ENCODE measurements at places on chromosomes 6 and 20.
A peak's percentile ranks its signal among the peaks of the same experiment; 100 is the strongest.

GRCh38 chr6:57127763-57128162, 37.8 kb downstream of the ZNF451 start:
- no peak for DNase-seq

- no peak for DNase-seq
Observed at GRCh38 chr6:110575925-110576463, 99.6 kb upstream of the SLC22A16 start.

DNA sequence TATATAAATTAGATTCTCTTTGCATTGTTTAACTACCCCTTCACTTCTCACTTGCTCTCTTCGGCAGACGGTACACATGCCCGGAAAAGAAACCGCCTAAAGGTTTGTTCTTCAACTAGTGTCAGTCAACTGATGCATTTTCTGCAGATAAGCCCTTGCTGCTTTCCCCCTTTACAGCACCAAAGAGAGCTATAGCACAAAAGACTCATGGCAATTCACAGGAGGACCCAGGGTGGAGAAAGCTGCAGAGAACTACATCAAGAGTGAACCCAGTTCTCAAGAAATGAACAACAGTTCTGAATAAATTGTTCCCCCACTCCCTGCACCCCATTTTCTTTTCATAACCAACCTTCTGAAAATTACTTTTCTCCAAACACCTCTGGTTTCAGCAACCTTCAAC, 8.9 kb downstream of the CD164 start:
- DNase-seq, result no peak

DNA sequence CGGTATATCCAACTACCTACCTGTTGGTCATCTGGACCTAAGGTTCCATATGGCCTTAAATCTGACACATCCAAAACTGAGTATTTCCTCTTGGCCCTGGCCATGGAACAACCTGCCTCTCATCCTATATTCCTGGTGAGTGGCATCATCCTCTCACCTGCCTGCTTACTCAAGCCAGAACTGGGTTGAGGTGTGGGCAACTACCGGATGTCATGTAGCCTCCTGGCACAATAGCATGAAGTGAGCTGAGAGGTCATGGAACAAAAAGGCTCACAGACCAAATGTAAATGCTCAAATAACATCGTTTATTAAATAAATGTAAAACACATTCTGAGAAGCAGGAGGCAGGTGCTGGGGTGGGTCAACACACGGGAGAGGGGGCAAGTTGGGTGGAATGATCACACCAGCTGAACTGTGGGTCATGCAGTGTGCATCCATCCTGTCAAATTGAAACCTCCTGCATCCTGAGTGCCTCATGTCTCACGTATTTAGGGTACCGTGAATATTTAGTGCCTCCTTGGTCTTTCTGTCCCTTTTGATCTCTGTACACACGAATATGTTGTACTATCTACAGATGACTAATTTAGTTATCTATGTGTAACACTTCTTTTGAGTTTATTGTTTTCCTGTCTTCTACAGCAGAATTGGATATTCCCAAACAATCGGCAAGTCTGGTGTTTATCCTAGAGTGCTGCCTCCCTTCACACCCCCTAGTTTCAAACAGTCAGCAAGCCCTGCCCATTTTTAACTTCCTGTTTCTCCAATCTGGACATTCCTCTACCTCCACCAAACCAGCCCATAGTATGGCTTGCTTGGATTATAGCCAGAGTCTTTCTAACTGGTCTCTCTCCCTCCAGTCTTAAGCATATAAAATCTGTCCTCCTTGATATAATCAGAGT, 7.9 kb upstream of the POU5F1 start:
- no peak for DNase-seq

DNA sequence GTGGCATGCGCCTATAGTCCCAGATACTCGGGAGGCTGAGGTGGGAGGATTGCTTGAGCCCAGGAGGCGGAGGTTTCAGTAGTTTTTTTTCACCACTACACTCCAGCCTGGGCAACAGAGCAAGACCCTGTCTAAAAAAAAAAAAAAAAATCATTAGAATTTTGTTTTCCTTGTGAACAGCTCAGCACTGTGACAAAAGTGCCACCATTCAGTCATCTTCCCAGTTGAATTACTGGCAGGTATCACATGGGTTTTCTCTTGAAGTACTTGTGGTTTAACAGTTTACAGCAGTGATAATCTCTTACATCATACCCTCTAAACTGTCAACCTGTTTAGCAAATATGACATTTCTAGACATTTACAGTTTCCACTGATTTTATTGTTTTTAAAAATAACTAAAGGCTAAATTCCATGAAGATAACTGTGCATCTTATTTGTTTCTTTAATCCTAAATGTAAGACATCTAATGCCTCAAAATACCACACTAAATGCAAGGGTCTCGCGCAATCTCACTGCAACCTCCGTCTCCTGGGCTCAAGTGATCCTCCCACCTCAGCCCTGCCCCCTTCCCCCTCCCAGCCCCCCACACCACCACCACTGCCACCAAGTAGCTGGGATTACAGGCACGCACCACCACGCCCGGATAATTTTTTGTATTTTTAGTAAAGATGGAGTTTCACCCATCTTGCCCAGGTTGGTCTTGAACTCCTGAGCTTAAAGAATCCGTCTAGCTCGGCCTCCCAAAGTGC, 7.0 kb downstream of the TRPC4AP start:
- no peak for DNase-seq

GRCh38 chr6:35216412-35216732, 2.6 kb downstream of the SCUBE3 start:
- DNase-seq, result no peak

- no peak for DNase-seq
Observed at GRCh38 chr6:139439349-139439748, 64.9 kb upstream of the CITED2 start.

DNA sequence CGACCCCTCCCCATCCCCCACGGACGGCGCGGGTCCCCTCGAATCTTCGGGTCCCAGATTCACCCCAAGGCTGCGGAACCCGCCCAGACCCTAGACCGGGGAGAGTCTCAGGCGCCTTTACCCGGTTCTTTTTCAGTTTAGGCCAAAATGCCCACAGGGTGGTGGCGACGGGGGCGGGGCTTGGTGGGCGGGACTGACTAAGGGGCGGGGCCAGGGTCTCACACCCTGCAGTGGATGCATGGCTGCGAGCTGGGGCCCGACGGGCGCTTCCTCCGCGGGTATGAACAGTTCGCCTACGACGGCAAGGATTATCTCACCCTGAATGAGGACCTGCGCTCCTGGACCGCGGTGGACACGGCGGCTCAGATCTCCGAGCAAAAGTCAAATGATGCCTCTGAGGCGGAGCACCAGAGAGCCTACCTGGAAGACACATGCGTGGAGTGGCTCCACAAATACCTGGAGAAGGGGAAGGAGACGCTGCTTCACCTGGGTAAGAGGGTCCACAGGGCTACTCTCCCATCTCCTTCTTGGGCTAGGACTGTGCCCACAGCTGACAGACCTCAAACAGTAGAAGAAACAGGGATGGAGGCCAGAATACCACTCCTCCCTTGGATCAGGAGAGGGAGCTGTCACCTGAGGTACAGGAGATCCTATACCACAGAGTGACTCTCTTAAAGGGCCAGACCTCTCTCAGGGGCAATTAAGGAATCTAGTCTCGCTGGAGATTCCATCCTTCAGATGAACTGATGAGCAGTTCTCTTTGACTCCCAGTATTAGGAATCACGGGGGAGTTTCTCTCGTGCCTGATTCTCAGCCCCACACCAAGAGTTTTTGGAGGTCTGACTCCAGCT, 942 bp downstream of the HLA-E start:
- peak; percentile 74 for DNase-seq

- no peak for DNase-seq
Observed at GRCh38 chr6:29974901-29975560, 32.7 kb downstream of the HLA-A start.

DNA sequence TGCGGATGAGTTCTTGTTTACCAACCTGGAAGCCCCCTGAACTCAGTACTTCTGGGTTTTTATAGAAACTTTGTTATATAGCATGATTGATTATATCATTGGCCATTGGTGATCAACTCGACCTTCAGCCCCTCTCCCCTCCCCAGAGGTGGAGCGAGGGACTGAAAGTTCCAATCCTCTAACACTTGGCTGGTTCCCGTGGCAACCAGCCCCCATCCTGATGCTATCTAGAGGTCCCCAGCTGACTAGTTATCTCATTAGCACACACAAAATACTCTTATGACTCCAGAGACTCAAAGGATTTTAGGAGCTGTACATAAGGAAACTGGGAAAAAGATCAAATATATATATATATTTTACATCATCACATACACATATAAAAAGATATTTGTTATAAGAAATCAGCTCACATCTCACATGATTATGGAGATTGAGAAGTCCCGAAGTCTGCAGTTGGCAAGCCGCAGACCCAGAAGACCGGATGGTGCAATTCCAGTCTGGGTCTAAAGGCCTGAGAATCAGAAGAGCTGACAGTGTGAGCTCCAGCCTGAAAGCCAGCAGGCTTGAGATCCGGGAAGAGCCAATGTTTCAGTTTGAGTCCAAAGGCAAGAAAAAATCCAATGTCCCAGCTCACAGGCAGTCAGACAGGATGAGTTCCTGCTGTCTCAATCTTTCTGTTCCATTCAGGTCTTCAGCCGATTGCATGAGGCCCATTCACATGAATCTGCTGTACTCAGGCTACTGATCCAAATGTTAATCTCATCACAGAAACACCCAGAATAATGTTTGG, 179.3 kb upstream of the DTNBP1 start:
- DNase-seq, result no peak

GRCh38 chr20:22794200-22794599, 209.8 kb upstream of the FOXA2 start:
- DNase-seq, result no peak

- no peak for DNase-seq
Observed at GRCh38 chr6:42210551-42210950, 7.1 kb downstream of the MRPS10 start.

DNA sequence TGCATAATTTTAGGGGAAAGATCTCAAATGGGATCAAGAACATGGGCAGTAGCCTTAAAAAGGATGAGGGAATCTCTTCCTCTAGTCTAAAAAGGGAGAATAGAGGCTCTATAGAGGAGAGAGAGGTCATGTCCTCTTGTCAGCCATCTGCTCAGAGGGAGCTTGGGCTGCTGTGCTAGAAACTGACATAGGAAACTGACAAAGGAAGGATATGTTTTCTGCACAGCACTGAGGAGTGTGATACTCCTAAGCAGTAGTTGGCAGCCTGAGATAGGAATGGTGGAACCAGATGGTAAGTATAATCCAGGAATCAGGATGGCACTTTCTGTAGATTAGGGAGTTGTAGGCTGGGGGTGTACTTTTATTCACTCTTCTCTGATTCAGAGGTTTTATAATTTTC, 59.2 kb downstream of the PTPRA start:
- DNase-seq, result no peak

- DNase-seq, result no peak
Observed at GRCh38 chr6:43495409-43495941, 14.7 kb downstream of the LRRC73 start.

DNA sequence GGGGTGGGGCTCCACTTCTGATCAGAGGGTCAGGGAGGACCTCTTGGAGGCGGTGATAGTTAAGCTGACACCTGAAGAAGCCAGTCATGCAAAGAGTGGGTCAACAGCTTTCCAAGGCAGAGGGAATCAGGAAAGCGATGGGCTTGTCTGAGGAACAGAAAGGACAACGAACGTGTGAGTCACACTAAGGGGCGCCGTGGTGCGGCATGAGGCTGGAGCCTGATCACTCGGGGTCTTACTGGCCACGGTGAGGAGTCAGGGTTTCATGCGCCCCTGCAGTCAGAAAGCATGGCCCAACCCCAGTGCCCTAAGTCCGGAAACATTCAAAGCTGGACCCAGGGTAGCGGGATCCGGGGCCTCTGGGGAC, 50.6 kb upstream of the SLC32A1 start:
- no peak for DNase-seq

- no peak for DNase-seq
Observed at GRCh38 chr6:34484391-34484790, 18.5 kb downstream of the PACSIN1 start.

DNA sequence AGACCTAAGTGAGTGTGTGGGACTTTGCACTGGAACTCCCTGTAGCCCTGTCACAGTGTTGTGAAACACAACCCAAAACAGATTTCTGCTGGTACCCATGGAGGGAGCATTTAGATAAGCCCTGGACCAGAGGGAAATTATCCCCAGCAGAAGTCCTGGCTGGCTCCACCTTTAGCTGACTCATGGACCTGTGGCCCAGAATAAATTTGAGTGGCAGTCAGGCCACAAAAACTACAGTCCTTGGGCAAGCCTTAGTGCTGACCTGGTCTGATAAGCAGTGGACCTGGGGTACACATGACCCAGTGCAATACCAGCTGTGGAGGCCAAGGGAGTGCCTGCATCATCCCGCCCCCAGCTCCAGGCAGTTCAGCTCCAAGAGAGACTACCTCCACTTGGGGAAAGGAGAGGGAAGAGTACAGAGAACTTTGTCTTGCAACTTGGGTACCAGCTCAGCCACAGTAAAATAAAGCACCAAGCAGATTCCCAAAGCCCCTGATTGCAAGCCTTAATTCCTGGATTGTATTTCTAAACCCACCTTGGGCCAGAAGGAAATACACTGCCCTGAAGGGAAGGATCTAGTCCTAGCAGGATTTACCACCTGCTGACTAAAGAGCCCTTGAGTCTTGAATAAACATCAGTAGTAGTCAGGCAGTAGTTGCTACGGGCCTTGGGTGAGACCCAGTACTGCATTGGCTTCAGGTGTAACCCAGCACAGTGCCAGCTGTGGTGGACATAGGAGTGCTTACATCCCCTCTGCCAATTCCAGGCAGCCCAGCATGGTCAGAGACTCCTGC, 140.4 kb upstream of the COL21A1 start:
- DNase-seq, result no peak

DNA sequence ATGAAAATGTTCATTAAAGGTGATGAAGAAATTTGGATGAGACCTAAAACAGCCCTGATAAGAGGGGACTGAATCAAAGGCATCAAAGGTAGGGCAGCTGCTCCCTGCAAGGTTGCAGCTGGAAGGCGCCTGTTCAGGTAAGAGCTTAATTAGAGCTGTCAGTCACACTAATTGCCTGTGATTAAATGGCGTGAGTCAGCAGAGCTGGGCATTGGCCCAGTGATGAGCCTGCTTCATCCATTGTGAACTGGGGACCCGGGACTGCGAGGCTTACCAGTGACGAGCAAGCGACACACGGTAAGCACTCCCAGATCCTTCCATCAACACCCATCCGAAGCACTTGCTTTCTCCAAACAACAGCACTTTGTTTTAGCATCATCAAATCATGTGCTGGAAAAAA, 621.5 kb upstream of the CDH4 start:
- DNase-seq, result no peak

DNA sequence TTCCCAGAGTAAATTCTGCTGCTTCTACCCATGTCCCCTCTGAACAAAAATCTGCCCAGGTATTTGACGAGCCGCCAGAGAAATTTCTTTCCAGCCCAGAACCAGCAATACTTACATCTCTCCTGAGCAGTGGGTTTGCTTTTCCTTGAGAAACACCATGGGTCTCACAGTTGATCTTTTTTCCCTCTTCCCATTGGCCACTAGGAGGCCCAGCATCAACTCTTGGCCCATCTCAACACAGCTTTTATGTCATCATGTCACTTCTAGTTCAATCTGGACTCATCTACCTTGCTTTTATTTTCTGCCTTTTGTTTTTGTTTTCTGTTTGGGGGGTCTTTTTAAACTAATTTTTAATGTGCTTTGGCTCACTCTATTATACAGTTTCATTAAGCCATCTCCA, 18.8 kb downstream of the MAFB start:
- no peak for DNase-seq
